CD4-positive, CD25-positive, alpha-beta regulatory T cell (primary cell): ENCODE measurements at places on chromosomes 6 and 20. TPM values are rescaled to one million over a fixed set of nuclear protein-coding genes. Genes with fewer than 3 reads are reported as not detected.

DNA sequence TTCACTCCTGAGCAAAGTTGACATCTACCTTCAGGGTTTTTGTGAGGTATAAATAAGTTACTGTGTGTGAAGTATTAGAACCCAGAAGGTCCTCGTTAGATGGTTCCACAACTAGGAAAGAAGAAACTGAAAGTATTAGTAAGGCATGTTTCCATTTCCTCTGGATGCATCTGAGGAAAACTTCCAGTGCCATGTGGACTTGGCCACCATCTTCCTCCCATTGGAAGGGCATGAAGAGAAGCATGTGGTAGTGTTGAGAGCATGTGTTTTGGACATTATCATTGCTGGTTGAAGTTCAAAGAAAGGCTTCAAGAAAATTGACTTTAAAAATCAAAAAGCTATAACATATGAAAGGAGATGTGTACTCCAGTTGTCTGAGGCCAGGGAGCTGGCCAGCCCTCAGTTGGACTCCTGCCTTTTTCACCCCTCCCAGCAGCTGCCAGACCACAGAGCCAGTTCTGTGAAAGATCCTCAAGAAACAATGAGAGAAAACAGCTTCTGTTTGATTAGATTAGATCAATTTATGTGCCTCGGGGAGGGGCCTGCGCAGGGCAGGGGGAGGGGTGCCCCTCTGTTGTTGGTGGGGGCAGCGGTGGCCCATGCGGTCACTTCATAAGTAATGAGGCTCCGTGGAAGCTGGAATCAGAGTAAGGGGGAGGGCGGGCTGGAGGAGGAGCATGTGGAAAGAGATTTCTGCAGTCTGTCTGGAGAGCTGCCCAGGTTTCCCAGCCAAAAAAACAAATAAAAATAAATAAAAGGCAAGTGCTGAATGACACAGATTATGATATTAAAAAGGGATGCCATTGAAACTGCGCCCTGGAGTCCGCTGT lies 154.0 kb downstream of the JARID2 start:
- DNase-seq, result no peak

DNA sequence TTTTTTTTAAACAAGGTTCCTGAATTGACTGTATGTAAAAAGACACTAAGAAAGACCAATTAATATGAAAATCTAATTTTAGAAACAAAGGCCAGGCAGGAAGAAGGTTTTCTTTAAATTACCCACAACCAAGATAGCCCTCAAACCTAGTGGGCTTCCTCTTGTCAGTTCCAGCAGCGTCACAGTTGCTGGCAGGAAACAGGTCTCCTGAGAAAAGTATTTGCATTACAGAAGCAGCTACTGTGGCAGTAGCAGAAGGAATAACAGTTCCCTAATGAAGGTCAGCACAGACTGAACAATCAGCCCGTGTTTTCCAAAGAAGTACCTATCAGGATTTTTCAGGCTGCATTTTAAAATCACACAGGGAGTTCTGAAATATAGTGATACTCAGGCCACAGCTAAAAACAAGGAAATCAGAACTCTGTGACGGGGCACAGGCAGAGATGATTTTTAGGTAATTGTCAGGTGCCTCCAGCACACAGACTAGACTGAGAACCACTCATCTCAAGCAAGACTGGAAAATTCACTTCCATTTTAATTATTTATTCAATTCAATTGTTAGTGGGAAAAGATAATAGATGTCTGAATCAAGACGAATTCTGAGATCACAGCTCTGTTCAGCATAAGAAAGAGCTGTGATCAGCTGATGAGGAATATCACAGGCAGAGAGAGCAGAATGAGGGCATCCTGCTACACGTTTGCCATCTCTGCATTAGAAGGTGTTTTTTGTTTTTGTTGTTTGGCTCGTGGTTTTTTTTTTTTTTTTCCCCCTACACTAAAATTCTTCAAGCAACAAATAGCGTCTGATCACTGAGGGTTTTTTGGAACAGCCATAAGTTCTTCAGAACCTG lies 230.5 kb upstream of the KHDRBS2 start:
- DNase-seq, result no peak

Gene OTOR
- total RNA-seq, result not detected

Gene WFDC5
- total RNA-seq, result not detected
